ENCODE measurements at places on chromosomes 16 and 17.

- no peak for DNase-seq
Observed at GRCh38 chr17:39792526-39793221, 54.9 kb downstream of the GRB7 start.

- DNase-seq, result no peak
Observed at GRCh38 chr17:4691686-4692085, 12.3 kb downstream of the PELP1 start.

DNA sequence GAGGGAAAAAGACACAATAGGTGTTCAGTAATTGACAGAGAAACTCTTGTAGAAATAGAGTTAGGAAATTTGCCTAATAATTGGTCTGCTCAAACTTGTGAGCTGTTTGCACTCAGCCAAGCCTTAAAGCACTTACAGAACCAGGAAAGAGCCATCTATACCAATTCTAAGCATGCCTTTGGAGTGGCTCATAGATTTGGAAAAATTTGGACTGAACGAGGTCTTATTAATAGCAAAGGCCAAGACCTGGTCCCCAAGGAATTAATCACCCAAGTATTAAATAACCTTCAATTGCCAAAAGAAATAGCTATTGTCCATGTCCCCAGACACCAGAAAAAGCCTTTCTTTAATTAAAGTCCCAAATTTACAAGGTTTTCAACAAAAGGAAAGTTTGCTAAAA lies 90.3 kb downstream of the EMP2 start:
- no peak for DNase-seq

DNA sequence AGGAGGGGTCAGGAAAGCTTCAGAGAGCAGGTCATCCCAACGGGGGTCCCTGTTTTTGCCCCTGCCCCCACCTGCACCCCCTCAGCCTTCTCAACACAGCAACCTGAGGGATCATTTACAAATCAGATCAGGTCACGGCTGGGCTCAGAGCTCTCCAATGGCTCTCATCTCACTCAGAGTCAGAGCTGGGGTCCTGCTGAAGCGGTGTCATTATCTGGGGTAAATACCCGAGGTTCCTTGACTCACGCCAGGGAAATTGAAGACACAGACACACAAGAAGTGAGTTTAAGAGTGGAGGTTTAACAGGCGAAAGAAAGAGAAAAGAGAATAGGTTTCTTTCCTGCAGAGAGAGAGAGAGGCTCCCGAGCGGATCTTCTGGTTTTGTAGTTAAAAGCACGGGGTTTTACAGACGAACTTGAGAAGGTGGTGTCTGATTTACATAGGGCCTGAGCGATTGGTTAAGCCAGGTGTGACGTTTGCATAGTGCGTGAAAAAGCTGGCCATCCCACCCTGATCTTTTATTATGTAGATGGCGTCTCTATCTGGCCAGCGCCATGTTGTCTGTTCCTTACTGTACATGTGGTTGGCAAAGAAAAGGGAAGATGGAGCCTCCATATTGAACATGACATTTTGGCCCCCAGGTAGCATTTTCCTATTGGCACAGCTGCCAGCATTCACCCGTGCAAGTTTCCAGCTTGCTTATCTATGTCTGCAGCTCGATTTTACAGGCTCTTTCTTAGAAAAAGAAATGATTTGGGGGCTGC lies 51.4 kb downstream of the WSB1 start:
- DNase-seq, result no peak

- no peak for DNase-seq
Observed at GRCh38 chr17:80967404-80967872, 24.2 kb upstream of the CHMP6 start.

GRCh38 chr17:57337390-57337789 lies 81.1 kb downstream of the MSI2 start:
- DNase-seq, result no peak

DNA sequence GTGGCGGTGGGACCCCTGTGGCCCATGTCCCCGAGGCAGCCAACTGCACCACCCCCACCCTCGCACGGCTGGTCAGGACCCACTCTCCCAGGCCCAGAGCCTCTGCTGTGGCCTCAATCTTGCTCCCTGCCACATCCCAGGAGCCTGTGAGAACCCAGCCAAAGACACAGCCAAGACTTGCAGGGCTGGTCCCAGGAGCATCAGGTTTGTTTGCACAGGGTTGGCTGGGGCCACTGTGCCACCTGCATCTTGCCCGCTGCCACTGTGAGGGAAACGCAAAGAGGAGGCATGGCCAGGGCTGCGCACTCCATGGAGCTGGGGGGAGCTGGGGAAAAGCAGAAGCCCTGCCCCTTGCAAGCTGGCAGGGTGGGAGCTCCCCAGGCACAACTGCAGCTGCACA lies 92.5 kb downstream of the SSH2 start:
- no peak for DNase-seq

DNA sequence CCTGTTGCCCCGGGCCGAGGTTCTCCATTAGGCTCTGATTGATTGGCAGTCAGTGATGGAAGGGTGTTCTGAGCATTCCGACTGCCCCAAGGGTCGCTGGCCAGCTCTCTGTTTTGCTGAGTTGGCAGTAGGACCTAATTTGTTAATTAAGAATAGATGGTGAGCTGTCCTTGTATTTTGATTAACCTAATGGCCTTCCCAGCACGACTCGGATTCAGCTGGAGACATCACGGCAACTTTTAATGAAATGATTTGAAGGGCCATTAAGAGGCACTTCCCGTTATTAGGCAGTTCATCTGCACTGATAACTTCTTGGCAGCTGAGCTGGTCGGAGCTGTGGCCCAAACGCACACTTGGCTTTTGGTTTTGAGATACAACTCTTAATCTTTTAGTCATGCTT lies 74.2 kb downstream of the HAPSTR1 start:
- DNase-seq, result no peak

- DNase-seq, result no peak
Observed at GRCh38 chr16:30829130-30830071, 42.4 kb upstream of the ZNF629 start.

DNA sequence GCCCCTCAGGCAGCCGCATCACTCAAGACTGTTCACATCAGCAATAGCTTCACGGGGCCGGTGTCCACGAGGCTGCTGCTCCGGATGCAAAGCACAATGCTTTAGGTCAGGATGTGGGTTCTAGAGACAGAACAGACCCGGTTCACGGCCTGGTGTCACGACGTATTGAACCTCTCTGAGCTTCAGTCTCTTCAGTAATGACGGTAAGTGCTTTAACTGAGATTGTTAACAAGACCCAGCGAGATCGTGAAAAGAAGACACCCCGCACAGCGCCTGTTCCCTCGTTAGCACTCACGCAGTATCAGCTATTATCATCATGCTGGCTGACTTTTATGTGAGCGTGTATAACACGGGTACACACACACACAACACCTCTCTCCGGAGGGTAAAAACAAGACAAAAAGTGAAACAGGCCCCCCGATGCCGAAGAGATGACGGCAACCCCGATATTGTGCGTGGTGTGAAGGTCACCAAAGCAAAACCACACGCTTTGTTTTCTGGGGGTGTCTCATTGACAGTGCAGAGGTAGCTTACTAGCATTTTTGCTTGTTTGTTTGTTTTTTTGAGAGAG lies 21.4 kb upstream of the ABR start:
- DNase-seq, result no peak

DNA sequence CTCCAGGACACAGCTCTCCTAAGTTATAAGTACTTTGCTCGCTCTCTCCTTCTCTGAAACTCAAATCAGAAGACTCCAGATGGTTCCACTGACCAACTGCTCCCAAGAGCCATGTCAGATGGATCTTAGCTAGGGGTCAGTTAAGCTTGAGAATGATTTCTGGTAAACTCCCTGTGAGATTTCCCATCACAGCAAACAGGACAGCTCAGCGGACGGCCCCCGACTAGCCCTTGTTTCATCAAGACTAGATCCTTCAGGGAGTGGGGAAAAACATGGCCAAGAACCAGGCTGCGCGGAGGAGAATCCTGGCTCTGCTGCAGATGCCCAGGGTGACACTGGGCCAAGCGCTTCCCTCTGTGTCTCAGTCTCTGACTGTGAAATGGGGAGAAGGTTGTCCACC lies 159.8 kb downstream of the C16orf78 start:
- DNase-seq, result no peak

DNA sequence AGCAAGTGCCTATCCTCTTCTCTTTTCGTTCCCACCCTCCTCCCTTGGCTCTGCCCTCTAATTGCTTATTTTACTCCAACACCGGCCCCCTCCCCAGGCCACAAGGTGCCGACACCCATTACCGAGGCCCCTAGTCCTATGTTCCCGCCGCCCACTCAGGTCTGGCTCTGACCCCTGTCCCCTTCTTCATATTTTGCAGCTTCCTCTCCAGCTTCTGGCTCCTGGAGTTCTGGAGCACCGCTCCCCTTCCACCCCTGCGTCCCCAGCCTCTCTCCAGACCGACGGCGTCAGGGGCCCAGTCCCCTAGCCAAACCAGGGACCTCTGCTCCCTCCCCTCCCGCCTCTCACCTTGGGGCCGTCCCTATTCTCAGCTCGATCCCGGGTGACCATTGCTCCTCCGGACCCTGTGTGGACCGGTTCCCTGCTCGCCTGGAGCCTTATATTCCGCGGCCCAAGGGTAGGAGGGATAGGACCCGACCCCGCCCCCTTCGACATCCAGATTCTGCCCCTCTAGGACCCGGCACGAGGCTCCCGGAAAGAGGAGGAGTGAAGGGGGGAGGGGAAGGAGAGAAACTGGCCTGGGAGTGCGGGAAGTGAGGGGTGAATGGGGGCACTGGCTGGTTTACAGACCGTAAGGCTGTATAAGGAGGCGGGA lies at the start of gene HES7:
HES7 (minus strand) TSS at position 412 of the 655 bp plus-strand sequence; CDS start at position 390, 22 bp downstream.
- DNase-seq, result peak; percentile 73

- DNase-seq, result no peak
Observed at GRCh38 chr16:85783441-85783840, 15.9 kb downstream of the EMC8 start.

DNA sequence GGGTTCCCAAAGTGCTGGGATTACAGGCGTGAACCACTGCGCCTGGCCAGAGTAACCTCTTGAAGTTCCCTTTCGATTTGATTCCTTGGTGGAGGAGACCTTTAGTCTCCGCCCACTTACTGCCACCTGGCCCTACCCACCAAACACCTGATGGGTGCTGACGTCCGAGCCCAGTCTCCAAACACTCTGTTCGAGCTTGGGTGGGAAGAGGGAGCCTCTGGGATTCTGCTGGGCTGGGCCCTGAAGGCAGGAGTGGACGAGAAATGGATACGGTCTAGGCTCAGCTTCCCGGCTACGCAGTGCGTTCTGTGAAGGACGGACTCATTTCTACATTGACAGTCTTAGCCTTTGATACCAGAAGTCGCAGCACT lies 870 bp upstream of the ITGA3 start:
- DNase-seq, result peak; percentile 92

DNA sequence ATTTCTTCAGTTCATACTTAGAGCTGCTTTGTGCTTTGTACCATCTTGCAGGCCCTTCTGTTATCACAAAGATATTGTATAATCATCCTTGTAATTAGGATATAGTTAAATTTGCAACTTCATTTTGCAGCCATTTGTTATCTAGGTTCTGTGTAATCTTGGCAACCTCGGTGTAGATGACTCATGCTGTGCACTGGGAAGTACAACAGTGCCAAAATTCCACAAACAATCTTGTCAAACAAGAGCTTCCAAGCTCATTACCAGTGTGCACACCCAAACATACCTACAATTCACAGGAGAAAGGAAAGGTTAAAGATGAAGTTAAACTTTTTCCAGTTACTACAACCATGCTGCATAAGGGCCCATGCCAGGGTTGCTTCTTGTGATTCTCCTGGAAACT lies 1231.8 kb downstream of the CDH11 start:
- peak; percentile 73 for DNase-seq

GRCh38 chr17:81489012-81489997 lies 23.3 kb downstream of the ACTG1 start:
- no peak for DNase-seq

GRCh38 chr17:43584666-43585102 lies 38.5 kb upstream of the ETV4 start:
- no peak for DNase-seq

GRCh38 chr17:9788601-9789000 lies 2.8 kb downstream of the DHRS7C start:
- DNase-seq, result no peak

DNA sequence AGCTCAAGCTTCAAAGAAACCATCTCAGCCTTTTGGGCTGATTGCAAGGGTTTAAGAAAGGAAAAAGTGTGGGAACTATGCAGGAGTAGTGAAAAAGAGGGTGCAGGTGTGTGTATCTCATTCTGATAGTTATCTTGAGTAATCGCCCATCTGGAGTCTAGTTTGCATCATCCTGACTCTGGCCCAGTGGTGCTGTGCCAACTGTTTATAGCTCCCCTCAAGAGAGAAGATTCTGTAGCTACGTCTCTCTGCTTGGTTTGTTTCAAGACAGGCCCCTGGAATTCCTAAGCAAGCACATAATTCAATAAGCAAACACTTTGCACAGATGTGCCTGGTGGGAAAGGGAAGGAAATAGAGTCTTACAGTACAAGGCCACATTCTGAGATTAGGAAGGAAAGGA lies 144.4 kb downstream of the HAPSTR1 start:
- DNase-seq, result no peak

DNA sequence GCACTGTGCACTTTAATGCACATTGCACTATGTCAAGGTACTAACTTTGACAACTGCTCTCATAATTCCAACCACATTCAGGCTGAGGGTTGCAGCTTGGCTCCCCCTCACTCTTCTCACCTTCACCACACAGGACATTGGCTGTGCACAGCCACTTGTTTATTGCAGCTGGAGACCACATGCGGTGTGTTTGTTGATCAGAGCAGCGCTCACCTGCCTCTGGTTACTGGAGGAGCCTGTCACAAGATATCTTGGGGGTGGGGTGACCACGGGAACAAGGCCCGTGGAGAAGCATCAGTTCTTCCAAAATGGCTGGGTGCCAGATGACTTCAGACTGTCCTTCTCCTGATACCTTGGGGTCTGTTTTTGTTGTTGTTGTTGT lies 10.6 kb upstream of the CCL5 start:
- no peak for DNase-seq

GRCh38 chr16:55754056-55754455 lies 78.8 kb downstream of the CES1 start:
- no peak for DNase-seq

GRCh38 chr17:49741009-49741691 lies 22.8 kb downstream of the FAM117A start:
- DNase-seq, result peak; percentile 9

DNA sequence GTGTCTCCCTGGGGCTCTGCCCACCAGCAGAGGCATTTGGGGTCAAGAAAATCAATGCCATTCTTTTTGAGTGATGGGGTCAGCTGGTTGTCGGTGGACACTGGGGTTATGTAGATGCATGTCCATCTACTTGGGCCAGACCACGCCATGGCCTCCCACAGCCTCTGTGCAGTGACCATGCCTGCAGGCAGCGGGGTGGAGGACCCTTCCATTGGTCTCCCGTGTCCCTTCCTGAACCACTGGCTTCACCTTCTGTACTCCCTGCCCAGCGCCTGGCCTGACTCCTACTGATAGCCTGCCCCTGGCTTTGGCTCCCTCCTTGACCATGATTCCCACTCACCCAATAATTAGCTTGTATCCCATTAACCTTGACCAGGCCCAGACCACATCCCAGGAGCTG lies 28.0 kb upstream of the SPNS3 start:
- DNase-seq, result no peak

DNA sequence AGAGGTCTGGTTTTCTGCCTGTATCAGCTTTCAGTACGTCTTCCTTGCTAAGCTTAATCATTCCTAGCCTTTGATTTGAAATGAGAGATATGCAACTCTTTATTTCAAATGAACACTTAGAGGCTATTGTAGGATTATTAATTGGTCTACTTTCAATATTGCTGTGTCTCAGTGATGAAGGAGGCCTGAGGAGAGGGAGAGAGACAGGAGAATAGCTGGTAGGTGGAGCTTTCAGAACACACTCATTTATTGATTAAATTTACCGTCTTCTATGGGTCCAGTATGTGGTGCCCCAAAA lies 187.0 kb downstream of the BCAS3 start:
- DNase-seq, result no peak

Measured in MCF 10A (cell line).